Stimulated activated CD8-positive, alpha-beta memory T cell treated with anti-CD3 and anti-CD28 coated beads, Interleukin-2, amount 100 ng/mL, for 1 hour (primary cell): ENCODE measurements at places on chromosomes 1 and 21.

GRCh38 chr1:44417351-44418021, 12.4 kb downstream of the RNF220 start:
- no peak for DNase-seq

DNA sequence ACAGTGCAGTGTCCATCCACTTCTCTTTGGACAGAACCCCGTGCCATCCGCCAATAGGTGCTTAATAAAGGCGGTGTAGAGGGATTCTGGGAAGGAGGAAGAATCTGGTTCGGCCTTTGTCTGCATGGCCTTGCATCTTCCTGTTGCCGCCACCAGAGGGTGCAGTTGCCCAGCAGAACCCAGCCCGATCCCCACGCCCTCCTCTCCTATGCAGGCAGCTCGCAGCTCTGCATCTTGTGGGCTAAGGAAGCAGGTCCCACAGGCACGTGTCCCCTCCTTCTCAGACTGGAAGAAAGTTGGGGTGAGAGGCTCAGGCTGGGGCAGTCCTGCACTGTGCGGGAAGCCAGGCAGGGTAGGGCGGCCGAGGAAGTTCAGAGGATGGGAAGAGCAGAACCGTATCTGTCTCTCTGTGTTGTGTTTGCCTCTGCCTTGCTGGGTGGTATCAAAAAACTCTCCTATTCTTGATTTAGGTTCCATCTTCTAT, 20.8 kb downstream of the NAV1 start:
- peak; percentile 15 for DNase-seq

DNA sequence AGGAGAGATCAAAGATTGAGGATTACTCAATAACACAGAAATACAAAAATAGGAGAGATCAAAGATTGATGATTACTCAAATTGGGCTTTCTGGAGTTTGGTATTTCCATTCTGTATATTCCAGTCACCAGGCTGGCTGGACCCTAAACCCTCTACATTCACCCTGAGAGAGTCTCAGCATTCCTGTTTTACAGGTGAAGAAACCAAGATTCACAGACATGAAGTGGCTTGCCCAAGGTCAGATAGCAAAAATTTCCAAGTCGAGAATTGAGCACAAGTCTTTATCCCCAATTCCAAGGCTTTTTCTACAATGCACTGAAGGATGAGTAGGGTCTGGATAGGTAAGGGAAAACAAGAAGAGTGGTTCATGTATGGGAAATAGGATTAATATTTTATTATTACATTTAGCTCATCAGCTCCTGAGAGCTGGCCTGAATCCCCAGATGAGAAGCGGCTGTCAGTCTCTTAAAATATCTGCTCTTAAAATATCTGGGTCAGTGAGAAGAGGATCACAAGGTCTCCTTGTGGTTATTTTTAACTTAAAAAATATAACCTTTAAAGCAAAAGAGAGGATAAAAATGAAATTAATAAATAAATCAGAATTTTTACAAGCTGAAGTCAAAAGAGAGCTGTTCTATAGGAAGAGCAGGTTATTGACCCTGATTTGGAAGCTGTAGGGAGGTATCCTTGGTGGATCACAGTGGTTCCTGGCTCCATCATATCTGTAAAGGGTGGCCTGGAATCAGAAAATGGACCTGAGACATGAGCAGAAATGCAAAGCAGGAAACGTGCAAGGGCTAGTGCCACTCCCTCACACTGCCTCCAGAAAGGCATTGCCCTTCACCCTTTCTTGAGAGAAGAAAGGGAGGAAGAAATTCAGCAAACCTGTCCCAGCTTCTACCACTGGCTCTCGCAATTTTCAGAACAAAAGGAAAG, 29.1 kb upstream of the SEC16B start:
- DNase-seq: no peak

DNA sequence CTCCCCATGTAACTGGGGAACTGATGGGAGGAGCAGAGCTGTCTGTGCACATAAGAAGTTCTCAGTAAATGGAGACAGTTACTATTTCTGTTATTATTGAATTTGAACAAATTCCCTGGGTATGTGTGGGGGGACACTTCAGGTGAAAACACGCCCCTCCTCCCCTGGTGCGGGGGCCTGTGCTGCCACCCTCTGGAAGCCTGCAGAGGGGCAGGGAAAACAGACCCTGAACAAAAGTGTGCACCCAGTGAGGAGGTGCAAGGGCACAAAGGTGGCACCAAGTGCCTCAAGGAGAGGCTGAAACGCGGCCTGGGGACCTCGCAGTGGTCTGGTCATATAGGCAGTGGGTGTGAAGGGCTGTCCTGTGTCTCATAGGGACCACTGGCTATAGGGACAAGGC, 18.2 kb upstream of the NADK start:
- no peak for DNase-seq

DNA sequence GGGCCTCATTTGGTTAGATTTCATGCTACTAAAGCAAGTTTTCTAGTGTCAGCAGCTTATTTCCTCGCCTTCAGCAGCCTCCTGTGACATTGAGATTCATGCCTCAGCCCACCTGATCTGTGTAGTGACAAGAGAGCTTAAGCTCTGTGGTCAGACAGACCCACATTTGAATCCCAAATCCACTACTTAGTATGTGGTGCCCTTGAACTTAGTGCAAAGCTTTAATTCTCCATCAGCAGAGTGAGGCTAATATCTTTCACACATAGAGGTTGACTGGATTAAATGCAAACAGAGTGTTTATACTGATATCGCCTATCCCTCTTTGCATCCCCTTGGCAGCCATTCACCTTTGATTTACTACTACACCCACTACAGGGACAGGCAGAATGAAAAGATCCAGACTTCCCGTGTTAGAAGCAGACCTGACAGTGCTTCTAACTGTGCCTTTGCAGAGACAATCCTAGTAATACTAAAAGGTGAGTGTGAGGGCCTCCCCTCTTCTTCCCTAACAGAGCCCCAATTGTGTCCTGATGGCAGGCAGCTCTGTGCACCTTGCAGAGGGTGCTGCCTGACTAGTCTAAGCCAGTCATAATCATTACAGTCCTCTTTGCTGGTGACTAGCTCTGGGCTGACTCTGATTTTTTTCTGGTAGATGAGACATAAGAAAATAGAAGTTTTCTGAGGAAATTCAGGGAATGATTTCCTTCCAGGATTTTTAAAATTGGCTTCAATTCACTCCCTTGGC, 264.0 kb downstream of the CTH start:
- no peak for DNase-seq

GRCh38 chr1:157439302-157439954, 112.9 kb downstream of the FCRL5 start:
- no peak for DNase-seq

GRCh38 chr1:208668991-208669390, 424.8 kb upstream of the PLXNA2 start:
- no peak for DNase-seq

DNA sequence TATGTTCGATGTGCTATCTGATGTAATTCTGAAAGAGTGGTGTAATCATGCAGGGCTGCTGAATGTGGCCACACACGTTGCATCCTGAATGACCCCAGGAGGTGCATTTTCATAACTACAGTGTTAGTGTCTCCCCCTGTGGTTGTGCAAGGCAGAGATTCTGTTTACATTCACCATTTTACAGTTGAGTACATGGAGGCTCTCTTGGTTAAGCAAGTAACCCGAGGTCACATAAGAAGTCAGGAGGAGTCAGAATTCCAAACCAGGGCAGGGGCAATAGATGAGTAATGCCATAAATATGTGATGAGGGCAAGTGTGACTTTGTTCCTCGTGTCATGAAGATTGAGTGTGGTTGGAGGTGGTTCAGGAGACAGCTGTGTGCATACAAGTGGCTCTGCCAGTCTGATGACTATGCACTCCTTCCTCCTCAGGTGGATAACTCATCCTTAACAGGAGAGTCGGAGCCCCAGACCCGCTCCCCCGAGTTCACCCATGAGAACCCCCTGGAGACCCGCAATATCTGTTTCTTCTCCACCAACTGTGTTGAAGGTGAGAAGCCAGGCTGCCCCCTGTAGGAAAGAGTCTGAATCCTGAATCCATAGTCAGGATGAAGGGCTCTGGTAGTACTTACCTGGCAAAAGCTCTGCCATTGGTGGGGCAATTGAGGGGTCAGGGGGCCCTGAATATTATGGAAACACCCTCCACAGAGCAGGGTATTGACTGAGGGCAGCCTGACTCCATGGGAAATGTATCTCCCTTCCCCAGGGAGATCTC, 9.3 kb downstream of the ATP1A2 start:
- DNase-seq: no peak

DNA sequence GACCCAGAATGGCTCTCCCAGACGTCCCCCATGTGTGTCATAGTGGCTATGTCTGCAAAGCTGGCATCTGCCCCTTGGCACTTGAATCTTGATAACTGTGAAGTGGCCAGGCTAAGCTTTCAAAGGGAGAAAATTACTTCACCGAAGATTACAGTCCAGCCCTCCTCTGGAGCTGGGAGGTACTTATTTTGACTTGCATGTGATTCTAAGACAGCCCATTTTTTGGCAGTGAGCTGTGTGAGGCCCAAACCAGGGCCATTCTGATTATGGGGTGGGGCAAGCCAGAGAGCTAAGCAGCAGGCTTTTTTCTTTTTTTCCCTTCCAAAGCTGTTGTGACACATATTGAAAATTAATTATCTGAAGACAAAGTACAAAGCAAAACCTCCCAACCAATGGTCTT, 42.1 kb upstream of the C8B start:
- no peak for DNase-seq

DNA sequence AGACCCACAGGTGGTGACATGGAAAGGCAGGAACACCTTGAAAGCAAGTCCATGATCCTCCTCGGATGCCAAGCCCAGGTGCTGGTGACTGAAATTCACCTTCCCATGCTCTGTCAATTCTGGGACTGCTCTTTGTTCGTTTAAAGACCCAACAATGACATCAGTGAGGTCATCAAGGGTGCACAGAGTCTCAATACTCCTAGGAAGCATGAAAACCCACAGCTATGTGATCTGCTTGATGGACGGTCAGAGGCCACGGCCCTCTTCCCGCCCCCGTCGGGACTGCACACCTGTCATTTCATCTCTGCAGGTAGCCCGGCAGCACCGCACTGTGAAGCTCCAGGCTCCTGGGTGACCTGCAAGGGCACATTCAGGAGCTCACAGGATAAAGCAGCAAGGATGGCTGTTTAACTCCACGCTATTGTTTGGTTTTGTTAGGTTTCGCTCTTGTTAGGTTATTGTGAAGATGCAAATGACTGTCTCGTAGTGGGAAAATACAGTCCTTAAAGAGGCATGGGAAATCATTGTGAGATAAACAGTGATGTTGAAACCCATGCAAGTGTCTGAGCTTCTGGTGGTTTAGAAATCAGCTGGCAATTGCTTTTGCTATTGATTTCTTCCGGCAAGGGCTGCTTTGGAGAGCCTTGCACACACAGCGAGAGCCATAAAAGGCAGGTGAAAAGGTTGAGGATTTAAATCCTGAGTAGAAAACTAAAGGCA, 124.8 kb upstream of the AJAP1 start:
- DNase-seq: no peak

DNA sequence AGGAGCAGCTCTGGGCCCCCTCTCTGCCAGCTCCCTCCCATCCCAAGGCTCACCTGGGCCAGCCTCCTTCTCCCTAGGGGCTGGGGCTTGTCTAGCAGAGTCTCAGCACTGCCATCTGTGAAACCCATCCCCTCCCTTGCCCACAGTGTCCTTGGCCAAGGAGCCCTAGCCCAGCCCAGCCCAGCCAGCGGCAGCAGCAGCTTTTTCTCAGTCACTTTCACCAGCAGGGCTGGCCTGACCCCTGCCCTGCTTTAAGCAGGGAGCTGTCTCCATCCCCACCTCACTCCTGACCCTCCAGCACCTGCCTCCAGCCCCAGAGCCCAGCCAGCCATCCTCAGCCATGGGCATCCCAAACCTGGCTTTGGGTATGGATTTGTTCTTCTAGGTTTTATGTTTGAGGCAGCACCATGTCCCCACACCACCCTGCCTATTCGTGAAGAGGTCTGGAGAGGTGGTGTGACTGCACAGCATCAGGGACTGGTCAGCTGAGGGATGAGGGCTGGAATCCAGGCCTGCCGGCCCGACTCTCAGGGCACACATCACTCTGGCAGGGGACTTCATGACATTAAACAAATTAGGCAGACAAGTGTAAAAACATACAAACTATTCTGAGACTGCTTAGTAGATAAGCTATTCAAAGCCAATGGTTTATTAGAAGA, 36.1 kb upstream of the ABCG1 start:
- no peak for DNase-seq

DNA sequence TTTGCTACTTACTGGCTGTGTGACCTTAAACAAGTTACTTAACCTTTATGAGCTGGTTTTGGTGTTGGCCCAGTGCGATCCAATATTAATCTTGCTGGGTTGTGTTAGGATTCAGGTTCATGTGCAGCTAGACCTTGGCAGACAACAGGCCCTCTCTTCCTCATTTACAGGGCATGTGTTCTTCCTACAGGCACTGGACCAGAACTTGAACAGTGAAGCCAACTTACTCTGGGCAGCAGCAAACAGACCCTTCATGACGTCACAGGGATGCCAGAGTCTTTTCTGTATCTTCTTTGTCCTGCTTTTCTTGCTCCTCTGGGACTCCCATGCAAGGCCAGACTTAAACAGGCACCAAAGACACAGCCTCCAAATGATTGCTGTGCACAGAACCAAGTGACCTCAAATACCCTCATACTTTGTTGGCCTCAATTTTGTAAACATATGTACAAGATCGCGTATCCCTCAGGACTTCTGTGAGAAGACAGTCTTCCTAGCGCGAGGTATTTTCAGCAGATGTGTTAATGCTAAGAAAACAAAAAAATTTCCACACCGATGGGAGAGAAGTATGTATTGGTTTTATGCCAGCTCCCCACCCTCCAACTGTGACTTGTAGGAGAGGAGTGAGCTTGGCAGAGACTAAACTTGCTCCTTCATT, 73.7 kb downstream of the URB2 start:
- no peak for DNase-seq

GRCh38 chr1:176691251-176692228, 228.6 kb downstream of the PAPPA2 start:
- DNase-seq: no peak

DNA sequence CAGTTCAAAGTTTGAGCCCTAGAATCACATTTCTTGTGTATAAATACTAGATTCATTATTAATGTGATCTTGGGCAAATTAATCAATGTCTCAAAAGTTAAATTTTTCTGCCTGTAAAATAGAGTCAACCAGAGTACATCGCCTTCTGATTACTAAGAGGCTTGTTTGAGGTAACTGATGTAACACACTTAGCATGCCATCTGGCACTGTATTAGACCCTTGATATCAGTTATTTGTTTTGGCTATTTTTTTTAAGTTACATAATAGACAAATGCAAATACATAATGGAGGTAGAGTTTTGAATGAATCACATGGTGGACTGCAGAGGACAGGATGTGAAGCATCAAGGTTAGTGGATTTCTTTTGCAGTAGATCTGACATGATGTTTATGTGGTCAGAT, 298.4 kb downstream of the ADGRL2 start:
- no peak for DNase-seq
